CD4-positive, alpha-beta memory T cell (primary cell): ENCODE measurements at places on chromosomes 12 and 14.

GRCh38 chr12:118136559-118137003 lies 657 bp downstream of the PEBP1 start:
- no peak for DNase-seq

- no peak for DNase-seq
These were observed 120.3 kb upstream of the BCAT1 start for GRCh38 chr12:25069224-25069623.

DNA sequence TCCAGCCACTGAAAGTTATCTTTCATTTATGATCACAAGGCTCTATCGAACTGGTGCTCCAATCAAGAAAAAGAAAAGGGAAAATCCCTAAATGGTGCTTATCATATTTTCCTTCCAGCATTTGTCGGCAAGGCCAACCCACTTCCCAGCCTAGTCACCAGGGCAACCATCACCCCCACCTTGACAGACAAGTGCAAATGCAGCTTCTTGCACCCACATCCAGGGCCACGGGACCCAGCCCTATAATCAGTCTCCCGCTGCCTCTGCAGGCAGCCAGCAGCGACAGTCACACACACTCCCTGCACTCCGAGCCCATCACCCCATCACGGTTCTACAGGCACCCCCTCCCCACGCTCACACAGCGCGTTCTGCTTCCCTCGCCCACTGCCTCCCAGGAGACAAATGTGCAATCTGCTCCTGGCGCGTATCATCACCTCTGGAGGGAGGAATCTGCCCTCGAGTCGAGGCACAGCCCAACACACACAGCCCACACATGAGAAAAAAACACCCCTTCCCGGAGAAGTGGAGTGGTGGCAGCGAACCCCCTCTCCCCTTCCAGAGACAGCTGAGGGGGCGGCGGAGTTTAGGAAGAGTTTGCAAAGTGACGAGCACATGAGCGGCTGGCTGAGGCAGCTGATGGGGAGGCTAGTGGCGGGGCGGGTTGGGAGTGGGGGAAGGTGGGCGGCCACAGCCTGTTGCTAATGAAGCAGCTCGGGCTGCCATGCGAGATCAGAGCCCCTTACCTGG lies 9.3 kb upstream of the PPP4R4 start:
- DNase-seq, result no peak

GRCh38 chr12:100675432-100675831 lies 101.9 kb downstream of the GAS2L3 start:
- no peak for DNase-seq

DNA sequence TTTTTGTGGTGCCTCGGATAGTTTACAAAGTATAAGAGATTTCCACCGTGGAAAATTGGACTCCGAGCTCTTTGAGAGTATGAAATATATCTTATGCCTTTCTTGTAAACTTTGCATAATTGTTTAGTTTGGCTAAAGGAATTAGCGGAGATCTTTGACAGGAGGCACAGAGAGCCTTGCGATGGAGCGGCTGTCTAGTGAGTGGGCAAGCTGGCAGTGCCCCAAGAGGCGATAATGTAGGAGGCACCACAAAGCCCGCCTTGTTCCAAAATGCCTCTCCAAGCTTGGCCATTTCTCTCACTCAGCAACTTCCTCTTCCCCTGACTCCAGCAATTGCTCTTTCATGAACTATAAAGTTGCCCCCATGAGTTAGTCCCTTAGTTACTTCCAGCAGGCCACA lies 270.1 kb upstream of the PRICKLE1 start:
- no peak for DNase-seq

DNA sequence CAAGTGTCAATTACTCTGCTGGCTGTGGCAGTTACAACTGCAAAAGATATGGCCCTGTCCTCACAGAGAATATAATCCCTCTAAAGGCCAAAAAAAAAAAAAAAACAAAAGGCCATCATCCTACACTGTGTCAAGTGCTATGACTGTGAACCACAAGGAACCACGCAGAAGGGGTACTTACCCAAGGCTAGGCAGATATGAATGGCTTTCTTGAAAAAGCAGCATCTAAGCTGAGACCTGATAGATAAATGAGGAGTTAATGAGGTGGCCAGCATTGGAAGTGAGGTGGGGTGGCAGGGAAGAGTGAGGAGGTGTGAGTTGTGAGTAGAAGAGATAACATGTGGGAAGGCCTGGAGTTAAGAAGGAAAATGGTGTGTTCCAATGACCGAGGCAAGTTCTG lies 16.4 kb upstream of the IL22 start:
- no peak for DNase-seq

DNA sequence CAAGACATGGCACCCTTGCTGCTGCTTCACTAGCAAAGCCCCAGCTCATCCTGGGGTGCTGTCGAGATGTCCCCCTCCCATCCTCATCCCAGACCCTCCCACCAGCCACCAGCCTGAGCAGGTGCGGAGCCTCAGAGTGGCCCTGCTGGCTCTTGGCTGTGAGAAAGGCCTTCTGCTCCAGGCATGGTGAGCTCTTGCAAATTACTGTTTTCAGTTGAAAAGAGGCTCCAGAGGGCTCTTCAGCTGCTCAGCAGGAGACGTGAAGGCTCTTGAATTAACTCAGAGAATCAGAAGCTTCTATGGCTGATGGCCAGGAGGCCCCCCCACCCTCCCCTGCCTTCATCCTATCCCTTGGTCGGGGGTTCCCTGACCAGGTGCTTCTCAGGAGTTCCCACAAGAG lies 44.1 kb downstream of the WSCD2 start:
- no peak for DNase-seq

DNA sequence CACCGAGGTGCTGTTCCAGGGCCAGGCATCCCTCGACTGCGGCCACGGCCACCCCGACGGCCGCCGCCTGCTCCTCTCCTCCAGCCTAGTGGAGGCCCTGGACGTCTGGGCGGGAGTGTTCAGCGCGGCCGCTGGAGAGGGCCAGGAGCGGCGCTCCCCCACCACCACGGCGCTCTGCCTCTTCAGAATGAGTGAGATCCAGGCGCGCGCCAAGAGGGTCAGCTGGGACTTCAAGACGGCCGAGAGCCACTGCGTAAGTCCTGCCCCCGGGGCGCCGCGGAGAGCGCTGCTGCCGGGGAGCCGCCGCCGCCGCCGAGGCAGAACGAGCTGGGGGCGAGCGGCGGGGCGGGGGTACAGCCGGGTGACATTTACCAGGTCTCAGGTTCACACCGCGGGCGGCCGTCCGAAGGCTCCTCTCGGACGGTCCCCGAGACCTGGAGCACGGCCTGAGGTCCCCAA lies 1.4 kb downstream of the PLXNC1 start:
- DNase-seq, result peak; percentile 19

DNA sequence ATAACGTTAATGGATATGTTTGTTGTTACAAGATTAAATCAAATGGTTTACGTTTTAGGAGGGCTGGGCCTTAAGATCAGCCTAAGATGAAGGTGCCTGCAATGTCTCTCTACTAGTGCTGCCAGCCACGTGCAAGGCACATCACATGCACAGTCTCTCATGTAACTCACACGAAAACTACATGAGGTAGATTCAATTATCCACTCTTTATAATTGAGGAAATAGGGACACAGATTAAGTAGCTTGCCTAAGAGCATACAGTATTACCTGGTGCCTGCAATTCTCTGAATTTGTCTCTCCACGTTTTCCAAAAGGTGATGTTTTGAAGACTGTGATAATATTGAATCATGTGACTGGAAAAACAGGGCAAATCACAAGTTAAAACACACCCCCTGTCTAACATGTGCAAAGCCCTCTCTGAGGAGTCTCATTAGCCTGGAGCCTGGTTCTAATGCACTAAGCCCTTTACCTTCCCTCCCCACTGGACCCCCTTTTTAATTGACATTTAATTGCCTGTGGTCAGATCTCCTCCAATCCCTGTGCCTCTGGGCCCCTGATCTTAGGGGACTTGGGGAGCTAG lies 14.6 kb upstream of the ATP2A2 start:
- no peak for DNase-seq

GRCh38 chr14:98946940-98947339 lies 325.1 kb downstream of the BCL11B start:
- no peak for DNase-seq

DNA sequence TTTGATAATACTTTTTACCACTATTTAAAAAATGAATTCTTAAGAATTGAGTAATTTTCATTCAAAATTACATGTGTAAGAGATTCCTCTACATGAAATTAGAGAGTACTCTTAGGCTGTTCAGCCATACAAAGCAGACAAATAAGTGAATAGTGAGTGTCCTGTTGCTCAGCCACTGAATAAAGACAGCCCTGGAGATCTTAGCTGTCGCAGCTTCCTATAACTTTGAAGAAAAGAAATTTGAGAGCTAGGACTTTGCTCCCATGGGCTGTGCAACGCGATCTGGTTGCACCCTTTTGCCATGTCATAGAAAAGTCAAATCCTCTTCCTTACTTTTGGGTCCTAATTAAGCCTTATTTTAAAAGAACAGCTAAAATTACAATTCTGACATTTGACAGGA lies 40.9 kb upstream of the LRIG3 start:
- DNase-seq, result no peak

GRCh38 chr12:47193066-47193465 lies 113.3 kb upstream of the AMIGO2 start:
- DNase-seq, result no peak

DNA sequence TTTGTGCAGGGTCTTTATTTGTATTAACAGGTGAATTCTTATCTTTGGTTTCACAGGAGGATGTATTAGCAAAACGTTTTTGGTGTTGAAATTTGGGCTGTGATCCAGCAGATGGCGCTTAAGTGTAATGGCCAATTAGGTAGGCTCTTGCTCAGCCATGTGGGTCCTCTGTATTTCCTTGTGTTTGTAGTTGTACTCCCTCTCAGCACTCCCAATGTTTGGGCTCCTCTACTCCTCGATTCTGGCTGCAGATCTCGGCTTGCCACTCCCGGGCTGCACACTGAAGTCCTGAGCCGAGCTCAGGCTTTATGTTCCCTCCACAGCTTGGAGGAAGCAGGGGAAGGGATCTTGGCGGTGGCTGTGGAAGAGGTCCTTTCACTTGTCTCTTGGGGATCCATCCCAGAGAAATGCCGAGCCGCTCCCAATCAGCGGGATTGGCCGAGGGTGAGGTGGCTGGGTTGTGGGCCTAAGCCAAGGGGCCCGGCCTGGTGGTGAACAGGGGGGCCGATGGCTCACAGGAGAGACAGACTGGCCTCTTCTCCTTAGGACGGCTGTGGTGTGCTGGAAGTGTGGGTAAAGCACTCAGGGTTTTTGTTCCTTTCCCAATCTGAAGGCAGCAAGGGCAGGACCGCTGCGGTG lies 133.7 kb downstream of the AEBP2 start:
- no peak for DNase-seq

DNA sequence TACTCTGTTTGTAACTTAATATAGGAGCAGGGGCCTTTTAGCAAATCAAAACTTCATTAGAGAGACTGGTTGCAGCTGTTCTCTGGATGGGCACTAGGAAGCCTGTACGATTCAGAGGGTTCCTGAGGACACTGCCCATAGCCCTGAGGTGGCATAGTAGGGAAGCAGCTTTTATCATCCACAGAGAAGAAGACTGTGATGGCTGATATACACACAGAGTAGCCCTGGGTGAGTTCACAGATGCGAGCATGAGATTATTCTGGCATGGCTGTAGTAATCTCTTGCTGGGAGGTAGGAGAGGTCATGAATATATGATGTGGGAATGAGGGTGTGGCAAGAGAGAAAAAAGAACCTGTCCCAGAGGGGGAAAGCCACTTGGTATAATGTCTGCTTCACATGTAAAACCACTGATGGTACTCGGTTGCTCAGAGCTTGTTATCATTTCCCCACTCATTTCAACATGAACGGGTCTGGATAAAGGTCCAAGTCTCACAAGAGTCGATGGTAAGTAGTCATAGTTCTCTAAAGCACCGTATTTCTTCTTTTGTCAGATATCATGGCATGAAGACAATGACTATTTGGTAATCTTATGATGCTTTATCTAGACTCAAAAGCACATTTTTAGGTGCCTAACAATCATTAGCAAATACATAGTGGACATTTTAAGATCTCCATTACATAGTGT lies 52.0 kb downstream of the PEBP1 start:
- no peak for DNase-seq

- DNase-seq, result no peak
These were observed 955.1 kb downstream of the TMTC2 start for GRCh38 chr12:83641789-83642188.

DNA sequence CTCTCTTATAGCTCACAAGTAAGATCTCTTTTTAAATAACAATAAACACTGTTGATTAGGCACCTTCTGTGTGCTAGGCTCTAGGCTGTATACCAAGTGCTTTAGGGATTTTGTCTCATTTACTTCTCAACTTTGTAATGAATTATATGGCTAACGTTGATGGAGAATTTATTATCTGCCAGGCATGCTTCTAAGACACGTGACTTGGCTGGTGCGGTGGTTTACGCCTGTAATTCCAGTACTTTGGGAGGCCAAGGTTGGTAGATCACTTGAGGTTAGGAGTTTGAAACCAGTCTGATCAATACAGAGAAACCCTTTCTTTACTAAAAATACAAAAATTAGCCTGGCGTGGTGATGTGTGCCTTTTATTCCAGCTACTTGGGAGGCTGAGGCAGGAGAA lies 1202.8 kb upstream of the TMEM132C start:
- no peak for DNase-seq

DNA sequence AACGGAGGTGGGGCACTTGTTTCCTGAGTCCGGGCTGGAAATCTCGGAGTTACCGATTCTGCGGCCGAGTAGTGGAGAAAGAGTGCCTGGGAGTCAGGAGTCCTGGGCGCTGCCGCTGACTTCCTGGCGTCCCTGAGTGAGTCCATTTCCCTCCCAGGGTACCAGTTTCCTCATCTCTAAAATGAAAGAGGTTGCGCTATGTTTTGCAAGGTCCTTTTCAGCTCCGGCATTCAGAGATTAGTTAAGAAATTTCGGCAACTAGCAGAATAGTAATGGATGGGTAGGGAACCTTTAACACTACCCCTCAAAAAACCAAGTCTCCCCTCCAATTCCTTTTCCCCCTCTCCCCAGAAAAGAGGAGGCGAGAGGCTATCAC lies 724 bp downstream of the BLOC1S1 start:
- no peak for DNase-seq

DNA sequence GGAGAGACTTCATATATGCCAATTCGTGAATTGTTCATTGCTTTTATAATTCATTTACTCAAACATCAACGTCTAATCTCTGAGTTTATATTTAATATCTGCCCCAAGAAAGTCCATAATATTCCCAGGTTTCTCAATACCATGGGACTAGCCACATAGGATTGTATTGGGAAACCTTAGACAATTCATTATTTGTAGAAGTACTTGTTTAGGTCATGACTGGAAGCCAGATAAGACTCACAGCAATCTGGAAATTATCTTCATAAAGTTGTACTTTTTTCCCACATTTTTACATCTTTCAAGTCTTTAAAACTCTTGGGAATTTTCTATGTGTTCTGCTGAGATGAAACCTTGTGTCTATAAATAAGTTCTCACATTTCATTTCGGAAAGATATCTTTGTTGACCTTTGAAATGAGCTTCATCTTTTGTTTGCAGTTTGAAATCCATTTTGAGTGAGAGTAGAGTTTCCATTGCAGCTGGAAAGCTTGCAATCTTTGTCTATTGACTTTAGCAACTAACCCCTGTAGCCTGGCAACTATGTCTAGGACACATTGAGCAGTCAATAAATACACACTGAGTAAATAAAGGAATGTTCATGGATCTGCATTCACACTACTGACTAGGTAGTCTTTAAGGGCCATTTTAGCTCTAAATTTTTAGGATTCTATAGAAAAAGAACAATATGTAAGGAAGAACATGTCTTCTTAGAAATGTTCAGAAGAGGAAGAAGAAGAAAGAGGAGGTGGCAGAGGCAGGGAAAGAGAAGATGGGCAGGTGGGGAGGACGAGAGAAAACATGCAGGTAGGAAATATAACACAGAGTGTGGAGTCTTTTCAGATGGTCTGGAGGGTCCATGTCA lies 154.4 kb downstream of the LRIG3 start:
- DNase-seq, result no peak

- DNase-seq, result no peak
These were observed 559 bp upstream of the CKAP4 start for GRCh38 chr12:106248312-106248845.

GRCh38 chr14:69795691-69796090 lies 1.4 kb downstream of the SLC10A1 start:
- DNase-seq, result no peak
